Mucosa of descending colon (tissue), 3 donors: ENCODE measurements at places on chromosomes 5 and 9. TPM values are rescaled to one million over a fixed set of nuclear protein-coding genes. Genes with fewer than 3 reads are reported as not detected.

DNA sequence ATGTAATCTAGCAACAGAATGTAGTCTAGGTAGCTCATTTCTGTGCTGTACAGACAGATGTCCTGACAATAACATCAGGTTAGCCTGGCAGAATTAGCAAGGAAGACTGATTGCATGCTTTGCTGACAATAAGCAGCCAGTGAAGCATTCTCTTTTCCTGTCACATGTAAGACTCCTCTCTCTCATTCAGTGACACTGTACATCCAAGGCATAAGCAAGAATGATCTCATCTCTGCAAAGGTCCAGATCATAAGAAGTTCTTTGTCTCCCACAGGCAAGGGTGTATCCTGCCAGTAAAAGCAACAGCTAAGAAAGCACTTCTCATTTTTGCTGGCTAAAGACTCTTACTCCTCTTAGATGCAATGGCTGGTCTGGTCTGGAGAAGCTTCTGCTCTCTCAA, 861.8 kb downstream of the TAF11L14 start:
- no peak for DNase-seq

DNA sequence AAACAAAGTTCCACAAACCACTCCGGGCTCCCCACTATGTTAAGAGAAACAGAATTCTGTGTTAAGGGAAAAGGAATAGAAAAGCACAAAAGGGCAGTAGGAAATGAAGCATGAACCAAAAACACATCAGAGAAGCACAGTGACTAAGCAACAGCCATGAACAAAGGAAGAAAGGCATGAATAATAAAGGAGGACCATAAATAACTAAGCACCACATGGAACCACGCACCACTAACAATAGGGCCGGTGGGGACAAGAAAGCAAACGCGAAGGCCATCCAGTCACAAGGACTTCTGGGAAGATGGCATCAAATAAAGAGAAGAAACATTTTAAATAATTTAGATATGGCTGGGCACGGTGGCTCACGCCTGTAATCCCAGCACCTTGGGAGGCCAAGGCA, 18.0 kb downstream of the PRUNE2 start:
- no peak for DNase-seq

GRCh38 chr9:127159949-127160610, 37.6 kb upstream of the ANGPTL2 start:
- no peak for DNase-seq

DNA sequence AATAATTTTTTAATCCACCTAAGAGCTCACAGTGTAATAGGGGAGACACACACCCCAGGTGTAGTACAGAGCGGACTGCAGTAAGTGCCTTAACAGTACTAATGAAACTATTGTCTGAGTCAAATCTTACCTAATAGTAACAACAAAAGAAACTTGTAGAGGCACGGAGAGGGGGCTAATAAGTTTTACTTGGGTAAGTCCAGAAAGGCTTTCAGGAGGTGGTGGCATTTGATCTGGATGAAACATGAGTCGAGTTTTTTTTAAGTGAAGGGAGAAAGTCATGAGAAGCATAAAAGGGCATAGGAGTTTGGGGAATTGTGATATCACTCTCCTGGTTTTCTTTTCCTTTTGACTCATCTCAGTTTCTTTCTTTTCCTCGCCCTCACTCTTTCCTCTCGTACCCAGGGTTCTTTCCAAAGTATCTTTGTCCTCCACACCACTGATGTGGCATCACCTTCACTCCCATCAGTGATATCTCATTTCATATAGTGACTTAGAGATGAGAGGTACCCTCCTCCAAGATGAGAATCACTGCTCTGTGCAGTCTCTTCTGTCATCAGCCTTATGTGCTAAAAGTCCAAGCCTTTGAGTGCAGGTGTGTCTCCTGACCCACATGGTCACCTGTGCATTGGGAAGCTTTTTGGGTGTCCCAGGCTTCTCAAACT, 2.0 kb downstream of the CTNNA1 start:
- no peak for DNase-seq

DNA sequence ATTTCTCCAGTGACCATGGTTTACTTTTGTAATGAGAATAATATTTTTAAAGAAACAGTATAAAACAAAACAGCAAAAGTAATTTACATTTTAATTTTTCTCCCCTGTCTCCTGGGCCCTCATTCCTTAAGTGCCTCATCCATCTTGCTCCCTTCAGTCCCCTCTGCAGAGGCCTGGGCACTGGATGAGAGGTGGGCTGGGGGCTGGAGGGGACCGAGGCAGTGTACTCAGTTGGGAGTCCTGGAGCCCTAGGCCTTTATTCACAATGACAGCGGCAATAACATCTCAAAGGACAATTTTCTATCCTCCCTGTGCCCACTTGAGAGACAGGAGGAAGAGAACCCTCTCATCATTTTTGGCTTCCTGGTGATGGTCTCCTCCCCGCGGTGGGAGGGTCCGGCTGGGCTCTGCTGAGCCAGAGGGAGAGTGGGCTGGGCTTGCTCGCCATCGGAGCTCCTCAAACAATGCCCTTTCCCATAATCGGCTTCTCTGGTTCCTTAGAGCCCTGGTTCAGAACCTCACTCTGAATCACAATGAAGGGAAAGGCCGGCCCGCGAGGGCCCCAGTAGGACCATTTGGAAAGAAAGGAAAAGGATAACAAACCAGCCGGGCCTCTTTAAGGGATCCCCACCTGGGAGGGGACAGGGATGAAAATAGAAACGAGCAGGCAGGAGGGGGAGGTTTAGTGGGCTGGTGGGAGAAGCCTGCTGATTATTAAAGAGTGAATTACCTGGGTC, 9.7 kb upstream of the SMIM32 start:
- DNase-seq = no peak

OR1L4 gene
- total RNA-seq = not detected

CLTA gene
- 165 TPM for total RNA-seq

SMIM33 gene
- 5.2 TPM for total RNA-seq
